ENCODE measurements at places on chromosomes 3 and 15.

- no peak for DNase-seq
These were observed 261.3 kb downstream of the XXYLT1 start for GRCh38 chr3:195009616-195010015.

DNA sequence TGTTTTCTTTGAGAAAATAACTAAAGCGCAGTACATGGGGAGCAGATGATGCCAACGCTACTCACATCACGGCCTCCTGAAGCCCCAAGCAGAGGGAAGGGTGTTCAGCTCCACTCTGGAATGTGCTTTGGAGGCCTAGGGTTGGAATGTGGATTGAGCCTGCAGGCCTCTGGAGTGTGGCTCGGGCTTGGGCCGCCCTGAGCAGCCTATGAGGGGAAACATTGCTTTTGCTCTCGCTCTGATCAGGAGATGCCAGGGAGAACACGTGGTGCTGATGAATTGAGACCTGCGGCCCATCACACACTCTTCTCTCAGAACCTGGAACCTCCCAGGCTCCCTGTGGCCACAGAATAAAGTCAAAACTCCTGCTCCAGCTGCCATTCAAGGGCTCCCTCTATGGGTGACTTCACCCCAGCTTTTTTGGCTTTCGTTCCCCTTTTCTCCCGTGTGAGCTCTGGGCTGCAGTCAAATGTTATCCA, 23.3 kb downstream of the CCDC13 start:
- DNase-seq: no peak

GRCh38 chr3:184337399-184337714, at the start of gene FAM131A:
Gene FAM131A, plus strand, starts transcription at chr3:184337600. Its CDS starts 31 bp downstream, at chr3:184337631.
- no peak for DNase-seq

DNA sequence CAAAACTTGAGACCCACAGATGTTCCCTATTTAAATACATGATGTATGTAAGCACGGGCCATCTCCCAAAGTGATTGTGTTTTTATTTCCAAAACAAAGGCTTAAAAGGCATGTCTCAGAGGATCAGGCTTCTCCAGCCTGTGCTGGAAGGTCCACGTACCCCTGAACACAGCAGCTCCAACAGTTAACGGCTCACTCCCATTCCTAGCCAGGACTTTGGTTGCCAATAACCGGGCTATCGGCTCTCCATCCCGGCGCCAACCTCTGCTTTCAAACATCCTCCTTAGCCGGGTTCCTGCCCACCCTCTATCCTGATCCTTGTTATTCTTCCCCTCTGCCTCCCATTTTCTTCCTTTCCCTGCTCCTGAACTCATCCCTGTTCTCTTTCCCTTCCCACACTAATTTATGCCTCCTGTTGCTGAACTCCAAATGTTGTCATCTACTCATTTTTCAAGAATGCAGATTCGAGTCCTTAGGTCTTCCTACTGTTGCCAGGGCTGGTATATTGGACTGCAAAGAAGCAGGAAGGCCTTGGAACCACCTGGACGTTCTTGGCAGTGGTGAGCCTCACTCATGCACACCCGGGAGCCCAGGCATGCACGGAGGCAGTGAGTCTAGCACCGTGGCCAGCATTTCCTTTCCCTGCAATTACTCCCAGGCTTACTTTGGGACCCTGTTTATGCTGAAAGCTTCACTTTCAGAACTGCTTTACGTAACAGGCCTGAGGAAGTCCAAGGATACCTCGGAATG, 128.4 kb upstream of the RAD18 start:
- no peak for DNase-seq

- DNase-seq: no peak
These were observed 573.3 kb upstream of the TBL1XR1 start for GRCh38 chr3:177770383-177771230.

- no peak for DNase-seq
These were observed 20.1 kb upstream of the PLSCR5 start for GRCh38 chr3:146625186-146625775.

DNA sequence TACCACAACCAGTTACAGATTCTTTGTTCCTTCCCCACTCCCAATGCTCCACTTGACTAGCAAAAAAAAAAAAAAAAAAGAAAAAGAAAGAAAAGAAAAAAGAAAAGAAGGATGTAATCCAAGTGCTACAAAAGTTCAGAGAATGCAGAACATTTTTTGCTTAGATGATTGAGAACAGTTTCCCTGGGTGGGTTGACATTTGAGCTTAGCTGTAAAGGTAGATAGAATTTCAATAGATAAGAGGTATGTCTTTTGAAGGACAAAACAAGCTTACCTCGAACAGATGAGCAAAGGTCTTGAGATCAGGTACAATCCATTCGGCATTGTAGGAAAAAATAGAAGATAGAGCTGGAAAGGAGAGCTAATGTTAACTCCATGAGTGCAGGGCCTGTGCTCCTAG, 344.6 kb upstream of the NECTIN3 start:
- DNase-seq: no peak

Measured in CD4-positive, alpha-beta T cell treated with Interleukin-17A for 1 hour (primary cell).